ENCODE measurements at places on chromosomes 2 and 18.

GRCh38 chr2:175034716-175035115, 29.5 kb upstream of the CHN1 start:
- DNase-seq = no peak

GRCh38 chr2:19611491-19612332, 253.3 kb upstream of the OSR1 start:
- no peak for DNase-seq

DNA sequence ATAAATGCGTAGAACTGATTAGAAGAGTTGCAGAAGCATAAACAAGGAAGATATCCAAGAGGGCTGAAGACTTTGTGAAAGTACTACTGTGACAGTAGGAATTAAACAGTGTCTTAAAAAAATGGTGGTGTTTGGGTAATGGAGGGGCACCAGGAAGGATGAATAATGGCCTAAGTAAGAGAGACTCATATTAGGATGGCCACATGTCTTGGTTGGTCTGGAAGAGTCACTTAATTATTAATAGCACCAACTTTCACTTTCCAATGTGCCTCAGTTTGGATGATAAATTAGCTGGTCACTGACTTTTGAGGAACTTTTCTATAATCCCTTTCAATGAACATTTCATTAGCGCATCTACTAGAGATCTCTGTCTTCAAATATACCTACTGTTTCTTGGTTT, 372.2 kb downstream of the NYAP2 start:
- no peak for DNase-seq

- no peak for DNase-seq
Observed at GRCh38 chr18:770583-770961, 41.5 kb downstream of the YES1 start.

GRCh38 chr2:106582148-106583143, 95.3 kb downstream of the CD8B2 start:
- DNase-seq = no peak

DNA sequence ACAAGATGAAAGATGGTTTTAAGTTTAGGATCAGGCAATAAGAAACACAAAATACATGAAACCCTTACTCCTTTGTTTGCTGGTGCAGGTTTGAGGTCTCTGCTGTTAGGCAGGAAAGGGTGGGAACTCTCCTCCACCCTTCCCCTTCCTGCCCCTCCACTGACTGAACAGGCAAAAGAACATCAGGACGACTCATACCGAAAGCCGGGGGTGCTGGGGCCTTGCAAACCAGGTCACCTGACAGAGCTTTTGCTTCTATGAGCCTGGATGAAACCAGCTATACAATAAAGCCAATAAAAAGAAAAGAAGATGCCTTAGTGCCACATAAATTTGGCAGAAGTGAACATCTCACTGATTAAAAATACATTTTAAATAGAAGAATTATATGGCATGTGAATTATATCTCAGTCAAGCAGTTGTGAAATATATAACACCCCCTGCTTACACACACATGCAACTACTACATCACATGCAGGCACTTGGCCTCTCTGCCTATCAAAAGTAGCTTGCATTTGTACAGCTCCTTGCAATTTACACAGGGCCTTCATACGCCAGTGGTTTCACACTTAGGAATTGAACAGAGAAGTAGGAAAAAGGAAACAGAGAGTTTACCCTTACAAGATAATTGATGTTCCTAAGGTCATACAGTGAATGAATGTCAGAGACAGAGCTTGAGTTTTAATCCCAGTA, 215.1 kb upstream of the TRIB2 start:
- peak; percentile 33 for DNase-seq

Data from activated CD8-positive, alpha-beta memory T cell treated with anti-CD3 and anti-CD28 coated beads for 1 hour (primary cell).